ENCODE measurements at places on chromosomes 16 and 17.

- no peak for DNase-seq
Measured at GRCh38 chr17:64632606-64633005, 29.5 kb downstream of the SMURF2 start.

DNA sequence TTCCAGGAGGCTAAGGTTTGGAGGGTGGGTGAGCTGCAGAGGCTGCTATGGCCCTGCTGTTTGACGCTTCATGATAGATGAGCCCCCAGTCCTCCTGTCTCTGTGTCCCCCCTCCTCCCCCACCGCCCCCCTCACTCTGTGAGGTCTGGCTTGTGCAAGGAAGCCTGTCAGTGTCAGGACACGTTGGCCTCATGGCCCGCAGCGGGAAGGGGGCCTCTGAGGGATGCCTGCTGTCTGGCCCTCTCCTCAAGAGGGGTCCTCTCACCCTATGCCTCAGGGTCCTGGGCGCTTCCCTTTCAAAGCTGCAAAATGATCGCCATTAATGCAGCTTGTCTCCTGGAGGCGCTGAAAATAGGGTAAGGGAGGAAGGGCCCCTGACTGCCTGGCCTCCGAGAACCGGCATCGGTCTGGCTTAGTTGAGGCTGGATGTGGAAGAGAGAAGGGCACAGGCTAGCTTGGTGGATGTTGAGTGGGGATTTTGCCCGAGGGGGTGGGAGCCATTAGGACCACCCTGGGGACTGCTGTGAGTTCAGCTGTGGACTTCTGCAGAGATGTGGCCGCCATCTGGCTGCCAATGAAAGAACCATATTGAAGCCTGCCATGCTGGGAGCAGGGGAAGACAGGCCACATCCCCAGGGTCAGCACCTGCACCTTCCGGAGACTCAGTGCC is 14.8 kb upstream of the GOSR2 start:
- DNase-seq = no peak

GRCh38 chr17:81534157-81535006 is 6.2 kb downstream of the FSCN2 start:
- DNase-seq = no peak

DNA sequence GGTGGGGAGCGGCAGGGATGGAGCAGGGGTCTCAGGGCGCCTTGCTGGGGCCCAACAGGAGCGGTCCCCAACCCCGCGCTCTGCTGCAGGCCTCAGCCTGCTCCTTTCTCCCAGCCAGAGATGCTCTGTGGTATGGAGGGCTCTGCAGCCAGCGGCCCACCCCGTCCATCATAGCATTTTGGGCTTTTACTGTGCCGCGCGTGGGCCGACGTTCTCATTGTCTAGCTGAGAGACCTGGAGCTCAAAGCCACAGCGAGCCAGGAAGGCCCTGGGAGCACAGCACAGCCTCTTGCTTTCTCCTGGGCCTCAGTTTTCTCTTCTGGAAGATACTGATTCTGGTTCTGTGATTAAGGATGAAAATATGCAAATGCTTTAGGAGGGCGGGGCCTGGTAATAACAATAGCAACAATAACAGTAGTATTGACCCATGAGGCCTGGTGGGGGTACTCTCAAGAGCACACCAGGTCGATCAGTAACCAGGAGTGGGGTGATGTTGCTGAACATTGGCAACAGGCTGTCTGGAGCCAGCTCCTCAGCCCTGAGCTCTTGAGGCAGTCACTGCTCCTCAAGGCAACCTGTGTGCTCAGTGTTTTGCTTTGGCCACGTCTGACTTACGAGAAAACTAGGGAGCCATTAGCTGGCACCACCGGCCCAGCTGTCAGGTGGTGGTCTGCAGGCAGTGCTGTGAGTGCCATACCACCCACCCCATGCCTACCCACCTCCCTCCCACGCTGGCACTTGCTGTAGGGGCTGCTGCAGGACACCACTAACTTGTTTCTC is 1.1 kb upstream of the RASD1 start:
- no peak for DNase-seq

DNA sequence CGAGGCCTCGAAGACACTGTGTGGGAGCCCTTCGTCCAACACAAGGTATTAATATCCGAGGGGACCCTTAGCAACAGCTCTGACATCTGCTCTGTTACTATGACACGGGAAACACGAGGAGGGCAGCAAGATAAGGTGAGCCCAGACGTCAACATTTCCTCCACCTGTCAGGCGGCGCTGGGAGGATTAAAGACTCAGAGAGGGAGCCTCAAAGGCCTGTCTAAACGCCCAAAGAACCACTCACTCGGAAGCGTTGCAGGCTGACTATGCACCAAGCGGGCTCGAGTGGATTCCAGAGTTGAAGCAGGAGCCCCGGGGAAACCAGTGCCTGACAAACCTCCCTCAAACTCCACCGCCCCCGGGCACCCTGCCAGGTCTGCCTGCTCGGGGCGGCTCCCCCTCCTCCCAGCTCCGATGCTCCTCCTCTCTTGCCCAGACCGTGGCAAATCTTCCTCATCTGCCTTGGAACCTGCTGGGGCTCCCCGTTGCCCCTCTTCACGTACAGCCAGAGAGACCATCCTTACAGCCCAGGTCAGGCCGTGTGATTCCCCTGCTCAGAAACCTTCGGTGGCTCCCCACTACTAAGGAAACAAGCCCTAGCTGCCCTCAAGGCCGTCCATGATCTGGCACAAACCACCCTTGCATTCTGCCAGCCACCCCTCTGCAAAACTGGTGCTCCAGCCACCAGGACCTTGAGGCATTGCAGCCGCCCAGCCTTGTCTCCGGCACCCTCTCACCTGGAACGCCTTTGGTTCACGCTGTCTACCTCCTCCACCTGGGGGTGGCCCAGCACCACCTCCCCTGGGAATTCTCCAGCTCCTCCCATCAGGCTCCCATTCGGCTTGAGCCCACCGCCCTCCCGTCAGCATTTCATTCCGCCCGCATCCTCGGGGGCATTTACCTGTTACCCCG is 16.2 kb downstream of the RPH3AL start:
- peak; percentile 50 for DNase-seq

DNA sequence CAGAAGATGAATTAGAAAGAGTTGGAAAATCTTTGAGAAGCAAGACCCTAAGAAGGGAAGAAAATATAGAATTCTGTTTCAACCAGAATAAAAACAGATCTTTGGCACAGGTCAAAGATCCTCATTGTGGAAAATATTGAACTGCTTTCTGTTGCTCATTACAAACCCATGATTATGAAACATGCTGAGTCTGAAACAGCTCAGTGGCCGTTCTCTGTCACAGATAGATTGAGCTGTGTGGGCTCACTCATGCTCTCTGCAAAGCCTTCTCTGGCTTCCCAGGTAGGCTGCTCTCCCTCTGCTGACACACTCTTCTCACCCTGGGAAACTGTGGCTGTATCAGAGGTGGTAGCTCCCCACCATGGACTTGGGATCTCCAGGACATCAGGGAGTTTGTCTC is 3.4 kb upstream of the KRT38 start:
- no peak for DNase-seq

GRCh38 chr17:57948555-57949420 is 6.4 kb downstream of the CUEDC1 start:
- peak; percentile 66 for DNase-seq

- DNase-seq = no peak
Measured at GRCh38 chr16:24971718-24972117, 43.5 kb downstream of the ARHGAP17 start.

GRCh38 chr17:45408611-45409421 is 23.9 kb downstream of the ARHGAP27 start:
- DNase-seq = no peak

DNA sequence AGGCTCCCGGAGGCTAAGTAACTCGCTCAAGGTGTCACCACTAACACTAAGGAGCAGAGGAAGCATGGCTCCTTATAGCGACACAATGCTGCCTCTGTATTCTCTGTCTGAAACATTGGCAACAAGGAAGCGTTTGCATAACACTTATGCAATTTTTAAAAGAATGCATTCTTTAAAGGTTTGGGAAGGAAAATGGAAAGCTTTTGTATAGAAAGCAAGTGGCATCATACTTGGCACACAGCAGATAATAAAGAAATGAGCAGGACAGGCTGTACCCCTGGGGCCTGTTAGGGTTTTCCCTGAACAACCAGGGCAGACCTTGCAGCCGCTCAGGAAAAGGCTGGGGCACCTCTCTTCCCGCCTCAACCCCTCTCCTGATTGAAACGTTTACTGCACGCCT is 36.9 kb downstream of the PPL start:
- DNase-seq = no peak

DNA sequence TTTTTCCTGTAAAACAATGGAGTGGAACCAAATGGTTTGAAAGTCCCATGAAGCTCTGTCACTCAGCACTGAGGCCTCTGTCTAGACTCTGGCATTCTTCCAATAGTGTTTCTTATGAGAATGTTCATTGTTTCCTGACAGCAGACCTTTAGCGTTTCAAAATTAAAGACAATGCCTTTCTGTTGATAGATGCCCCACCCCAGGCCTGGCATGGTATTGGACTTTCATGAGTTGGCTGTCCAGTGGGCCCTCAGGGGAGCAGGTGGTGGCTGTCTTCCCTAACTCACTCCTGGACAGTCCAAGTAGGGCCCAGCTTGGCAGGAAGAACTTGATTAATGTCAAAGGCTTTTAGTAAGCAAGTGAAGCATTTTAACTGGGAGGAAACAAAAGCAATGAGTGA is 186.5 kb upstream of the CCL2 start:
- DNase-seq = no peak

DNA sequence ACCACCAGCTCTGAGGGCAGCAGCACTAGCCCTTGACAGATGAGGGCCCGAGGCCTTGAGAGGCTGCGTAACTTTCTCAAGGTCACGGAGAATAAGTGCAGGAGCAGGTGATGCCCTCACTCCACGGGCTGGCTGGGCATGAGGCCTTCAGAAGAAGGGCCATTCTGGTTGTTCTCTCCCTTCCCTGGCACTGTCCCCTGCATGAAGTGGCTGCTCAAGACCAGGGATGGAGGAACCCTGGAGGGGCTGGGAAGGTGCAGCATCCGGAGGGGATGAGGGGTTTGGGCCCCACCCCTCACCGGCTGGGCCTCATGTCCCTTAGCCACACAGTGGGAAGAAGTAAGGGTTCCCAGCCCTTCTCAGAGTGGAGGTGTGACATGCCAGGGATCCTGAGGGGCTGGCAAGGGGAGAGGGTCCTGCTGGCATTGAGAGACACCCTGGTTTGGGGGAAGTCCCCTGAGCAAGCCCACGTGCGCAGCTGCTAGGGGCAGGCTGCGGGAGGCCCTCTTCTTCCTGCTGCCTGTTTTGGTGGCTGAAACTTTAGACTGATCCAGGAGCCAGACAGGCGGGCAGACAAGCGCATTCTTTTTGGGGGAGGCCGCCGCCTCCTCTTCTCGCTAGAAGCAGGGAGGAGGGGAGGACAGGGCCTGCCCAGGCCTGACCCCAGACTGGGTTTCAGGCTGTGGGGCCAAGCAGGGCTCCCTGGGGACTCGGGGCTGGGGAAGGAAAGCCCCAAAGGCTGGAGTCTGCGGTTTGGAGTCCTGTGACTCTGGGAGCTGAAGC is 74.0 kb downstream of the N4BP1 start:
- peak; percentile 72 for DNase-seq

DNA sequence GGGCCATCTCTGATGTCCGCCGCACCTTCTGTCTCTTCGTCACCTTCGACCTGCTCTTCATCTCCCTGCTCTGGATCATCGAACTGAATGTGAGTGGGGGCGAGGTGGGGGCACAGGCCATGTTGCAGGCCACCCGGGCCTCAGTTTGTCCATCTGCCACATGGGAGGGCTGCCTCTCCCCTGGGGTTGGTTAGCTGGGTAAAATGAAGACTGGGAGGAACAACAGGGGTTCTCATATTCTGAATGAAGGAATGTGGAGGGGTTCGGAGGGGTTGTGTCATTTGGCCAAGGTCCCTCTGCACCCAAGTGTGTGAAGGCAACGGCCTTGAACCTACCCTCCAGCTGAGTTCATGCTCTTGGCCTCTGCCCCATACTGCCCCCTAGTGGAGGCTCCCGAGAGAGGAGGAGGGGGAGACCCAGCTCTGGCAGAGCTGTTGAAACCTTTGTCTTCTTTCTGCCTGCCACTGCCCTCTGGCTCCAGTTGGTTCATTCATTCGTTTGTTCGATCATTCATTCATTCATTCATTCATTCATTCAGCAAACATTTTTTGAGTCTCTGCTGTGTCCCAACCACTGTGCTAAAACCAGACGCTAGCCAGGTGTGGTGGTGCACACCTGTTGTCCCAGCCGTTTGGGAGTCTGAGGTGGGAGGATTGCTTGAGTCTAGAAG is 11.4 kb upstream of the TCAP start:
- peak; percentile 67 for DNase-seq

DNA sequence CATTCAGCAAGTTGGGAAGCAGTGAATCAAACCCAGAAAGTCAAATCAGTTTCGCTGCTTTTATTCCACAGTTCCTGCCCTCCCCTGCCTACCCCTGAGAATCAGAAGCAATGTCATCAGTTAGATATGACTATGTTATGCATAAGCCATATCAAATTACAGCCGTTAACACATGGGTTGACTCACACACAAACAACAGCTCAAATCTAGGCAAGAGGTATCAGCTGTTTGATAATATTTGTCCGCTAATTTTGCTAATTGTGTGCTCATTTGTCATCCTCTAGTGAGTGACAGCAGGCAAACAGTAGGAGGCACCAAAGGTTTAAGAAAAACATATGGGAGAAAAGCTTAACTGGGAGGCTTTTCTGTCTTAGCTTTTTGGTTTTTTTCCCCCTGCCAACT is 327.4 kb upstream of the CCL2 start:
- DNase-seq = no peak

- no peak for DNase-seq
Measured at GRCh38 chr16:24681793-24682192, 47.7 kb upstream of the TNRC6A start.

DNA sequence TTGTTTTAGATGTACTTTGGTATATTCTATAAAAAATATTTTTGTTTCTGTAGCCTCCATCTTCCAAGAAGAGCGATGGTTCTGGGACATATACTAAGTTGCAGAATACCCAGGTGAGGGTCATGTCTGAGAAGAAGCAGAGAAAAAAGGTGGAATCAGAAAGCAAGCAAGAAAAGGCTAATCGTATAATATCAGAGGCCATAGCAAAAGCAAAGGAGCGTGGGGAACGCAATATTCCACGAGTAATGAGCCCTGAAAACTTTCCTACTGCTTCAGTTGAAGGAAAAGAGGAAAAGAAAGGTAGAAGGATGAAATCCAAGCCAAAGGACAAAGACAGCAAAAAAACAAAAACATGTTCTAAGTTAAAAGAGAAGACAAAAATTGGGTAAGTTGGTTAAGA is 154.6 kb downstream of the CHD9 start:
- no peak for DNase-seq

DNA sequence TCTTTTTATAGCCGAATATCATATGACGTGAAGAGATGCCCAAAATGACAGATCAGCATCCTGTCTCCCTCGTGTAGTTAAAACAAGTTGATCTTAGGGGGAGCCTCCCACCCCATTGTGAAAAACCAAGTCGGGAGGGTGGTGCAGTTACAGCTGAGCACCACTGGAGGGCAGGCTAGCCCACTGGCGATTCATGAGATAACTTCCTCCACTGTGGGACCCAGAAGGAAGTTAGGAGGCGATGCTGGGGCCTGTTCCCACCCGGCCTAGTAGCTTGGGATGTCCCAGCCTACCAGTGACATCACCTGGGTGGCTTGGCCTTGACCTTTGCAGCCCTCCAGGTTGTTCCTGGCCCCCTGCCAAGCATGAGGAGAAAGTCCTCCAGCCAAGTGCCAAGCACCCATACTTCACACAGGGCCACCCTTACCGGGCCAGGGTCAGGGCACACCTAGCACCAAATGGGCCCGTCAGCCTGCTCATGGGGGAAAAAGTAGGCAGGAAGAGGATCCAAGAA is 8.1 kb upstream of the CPNE2 start:
- DNase-seq = peak; percentile 91
